Activated CD4-positive, alpha-beta T cell treated with anti-CD3 and anti-CD28 coated beads, Interleukin-2, amount 10 ng/mL, durations not matched to agents 24 days and 14 days (primary cell): ENCODE measurements at places on chromosomes 6 and 20. TPM values are rescaled to one million over a fixed set of nuclear protein-coding genes. Genes with fewer than 3 reads are reported as not detected.

DNA sequence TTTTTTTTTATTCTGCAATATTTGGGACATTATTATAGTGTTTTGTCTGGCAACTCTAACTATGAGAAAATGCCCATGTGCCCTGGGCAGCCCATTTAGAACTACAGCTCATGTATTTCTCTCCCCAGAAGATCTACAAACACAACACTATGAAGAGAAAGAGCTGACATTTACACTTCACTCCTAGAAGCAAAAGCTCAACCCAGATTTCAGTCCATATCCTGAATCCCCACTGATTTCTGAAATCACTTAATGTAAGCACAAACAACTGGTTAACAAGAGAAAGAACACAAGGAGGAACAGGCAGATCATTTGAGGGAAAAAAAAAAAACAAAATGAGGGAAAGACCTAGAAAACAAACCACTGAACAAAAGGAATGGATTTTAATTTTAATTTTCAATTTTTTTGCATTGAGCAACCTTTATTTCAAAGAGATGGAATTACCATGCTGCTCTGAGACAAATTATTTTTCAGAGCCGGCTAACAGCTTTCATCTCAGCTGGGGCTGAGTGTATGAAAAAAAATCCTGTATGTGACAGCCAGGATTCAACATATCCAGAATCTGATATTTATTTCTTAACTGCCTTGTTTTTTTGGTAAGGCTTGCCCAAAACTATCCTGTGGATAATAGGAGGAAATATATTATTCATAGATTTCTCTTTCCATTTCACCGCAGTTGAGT lies 32.5 kb downstream of the KIAA0319 start:
- H3K27ac ChIP-seq, result no peak overlapping the region
- H3K4me3 ChIP-seq, result no peak overlapping the region
- H3K36me3 ChIP-seq, result no peaks in the 10 kb centered on the region
- no peak for DNase-seq
- no peaks in the 10 kb centered on the region for H3K4me1 ChIP-seq
- H3K27me3 ChIP-seq, result peaks cover 10% of the 10 kb centered on the region

GRCh38 chr6:109475625-109476024 lies 7.4 kb downstream of the ZBTB24 start:
- peaks cover 72% of the 10 kb centered on the region for H3K4me1 ChIP-seq
- no peaks in the 10 kb centered on the region for H3K27me3 ChIP-seq
- no peak overlapping the region for H3K4me3 ChIP-seq
- peak overlapping the region; percentile 76 for H3K27ac ChIP-seq

DNA sequence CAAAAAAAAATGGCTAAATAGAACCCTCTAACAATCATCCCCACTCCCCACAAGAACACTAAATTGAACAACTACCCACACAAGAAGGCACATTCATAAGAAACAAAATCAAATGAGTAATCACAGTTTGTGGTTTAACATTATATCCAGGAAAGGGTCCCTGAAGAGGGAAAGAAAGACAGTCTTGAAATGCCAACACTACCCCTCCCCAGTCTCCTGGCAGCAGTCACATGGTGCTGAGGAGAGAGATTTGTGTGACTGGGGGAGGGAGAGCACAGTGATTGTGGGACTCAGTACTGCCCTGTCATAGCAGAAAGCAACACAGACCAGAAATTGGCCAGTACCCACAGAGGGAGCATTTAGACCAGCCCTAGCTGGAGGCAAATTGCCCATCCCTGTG lies 443.7 kb upstream of the BTBD3 start:
- H3K4me3 ChIP-seq, result no peak overlapping the region
- no peak overlapping the region for H3K27ac ChIP-seq
- DNase-seq, result no peak

- H3K36me3 ChIP-seq, result no peaks in the 10 kb centered on the region
- peak; percentile 63 for DNase-seq
- no peak overlapping the region for H3K27ac ChIP-seq
- peaks cover 23% of the 10 kb centered on the region for H3K4me1 ChIP-seq
- no peak overlapping the region for H3K4me3 ChIP-seq
Measured at GRCh38 chr6:130776287-130776925, 50.8 kb upstream of the SMLR1 start.

DNA sequence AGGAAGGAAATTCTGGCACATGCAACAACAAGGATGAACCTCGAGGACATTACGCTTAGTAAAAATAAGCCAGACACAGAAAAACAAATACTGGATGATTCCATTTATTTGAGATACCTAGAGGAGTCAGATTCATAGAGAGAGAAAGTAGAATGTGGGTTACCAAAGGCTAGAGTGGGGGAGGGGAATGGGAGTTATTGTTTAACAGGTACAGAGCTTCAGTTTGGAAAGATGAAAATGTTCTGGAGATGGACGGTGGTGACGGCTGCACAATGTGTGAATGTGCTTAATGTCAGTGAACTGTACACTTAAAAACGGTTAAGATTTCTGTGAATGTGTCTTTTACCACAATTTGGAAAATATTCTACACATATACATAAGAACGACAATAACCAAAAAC lies 33.9 kb upstream of the DSP start:
- no peaks in the 10 kb centered on the region for H3K4me1 ChIP-seq
- peaks cover 15% of the 10 kb centered on the region for H3K27me3 ChIP-seq
- no peak overlapping the region for H3K27ac ChIP-seq
- no peak for DNase-seq
- no peak overlapping the region for H3K4me3 ChIP-seq
- H3K36me3 ChIP-seq, result no peaks in the 10 kb centered on the region

GRCh38 chr20:61317966-61318530 lies 66.0 kb downstream of the CDH4 start:
- H3K27me3 ChIP-seq, result no peaks in the 10 kb centered on the region
- H3K27ac ChIP-seq, result no peak overlapping the region
- H3K36me3 ChIP-seq, result no peaks in the 10 kb centered on the region
- H3K4me3 ChIP-seq, result no peak overlapping the region
- no peak for DNase-seq
- no peaks in the 10 kb centered on the region for H3K4me1 ChIP-seq

- no peaks in the 10 kb centered on the region for H3K27me3 ChIP-seq
- H3K36me3 ChIP-seq, result peaks cover 2% of the 10 kb centered on the region
- no peak overlapping the region for H3K4me3 ChIP-seq
- no peak for DNase-seq
Measured at GRCh38 chr6:132479131-132479530, 33.8 kb downstream of the STX7 start.

- H3K4me3 ChIP-seq, result no peak overlapping the region
- DNase-seq, result no peak
- H3K27me3 ChIP-seq, result no peaks in the 10 kb centered on the region
- peaks cover 15% of the 10 kb centered on the region for H3K36me3 ChIP-seq
- H3K4me1 ChIP-seq, result peaks cover 41% of the 10 kb centered on the region
- no peak overlapping the region for H3K27ac ChIP-seq
Measured at GRCh38 chr20:33822991-33823390, 11.8 kb downstream of the CHMP4B start.

- peaks cover 86% of the 10 kb centered on the region for H3K27me3 ChIP-seq
- peaks cover 43% of the 10 kb centered on the region for H3K4me1 ChIP-seq
- peak within 1 kb of the TSS; percentile 56 for H3K27ac ChIP-seq
- peak; percentile 60 for DNase-seq
Measured at GRCh38 chr6:99606656-99607415, at the start of gene PRDM13. Gene PRDM13, plus strand, starts transcription at chr6:99606833. Its CDS starts 202 bp downstream, at chr6:99607035.

DNA sequence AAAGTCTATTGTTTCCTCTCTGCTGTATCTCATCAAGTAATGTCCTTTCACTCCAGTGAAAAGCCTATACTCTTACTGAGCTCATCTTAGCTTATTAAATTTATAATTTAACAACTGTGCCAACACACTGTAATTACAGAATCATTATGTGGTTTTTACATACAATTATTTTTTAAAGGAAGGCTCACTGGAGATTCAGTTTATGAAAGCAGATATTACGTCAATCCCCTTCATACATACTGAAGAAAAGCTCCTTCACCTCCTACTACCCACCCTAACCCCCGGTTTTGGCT lies 28.1 kb downstream of the ARHGAP18 start:
- no peaks in the 10 kb centered on the region for H3K27me3 ChIP-seq
- no peak overlapping the region for H3K4me3 ChIP-seq

- H3K27me3 ChIP-seq, result no peaks in the 10 kb centered on the region
- no peak overlapping the region for H3K27ac ChIP-seq
- H3K4me3 ChIP-seq, result no peak overlapping the region
- no peak for DNase-seq
- peaks cover 10% of the 10 kb centered on the region for H3K36me3 ChIP-seq
Measured at GRCh38 chr6:139327038-139327437, 35.2 kb upstream of the TXLNB start.

DNA sequence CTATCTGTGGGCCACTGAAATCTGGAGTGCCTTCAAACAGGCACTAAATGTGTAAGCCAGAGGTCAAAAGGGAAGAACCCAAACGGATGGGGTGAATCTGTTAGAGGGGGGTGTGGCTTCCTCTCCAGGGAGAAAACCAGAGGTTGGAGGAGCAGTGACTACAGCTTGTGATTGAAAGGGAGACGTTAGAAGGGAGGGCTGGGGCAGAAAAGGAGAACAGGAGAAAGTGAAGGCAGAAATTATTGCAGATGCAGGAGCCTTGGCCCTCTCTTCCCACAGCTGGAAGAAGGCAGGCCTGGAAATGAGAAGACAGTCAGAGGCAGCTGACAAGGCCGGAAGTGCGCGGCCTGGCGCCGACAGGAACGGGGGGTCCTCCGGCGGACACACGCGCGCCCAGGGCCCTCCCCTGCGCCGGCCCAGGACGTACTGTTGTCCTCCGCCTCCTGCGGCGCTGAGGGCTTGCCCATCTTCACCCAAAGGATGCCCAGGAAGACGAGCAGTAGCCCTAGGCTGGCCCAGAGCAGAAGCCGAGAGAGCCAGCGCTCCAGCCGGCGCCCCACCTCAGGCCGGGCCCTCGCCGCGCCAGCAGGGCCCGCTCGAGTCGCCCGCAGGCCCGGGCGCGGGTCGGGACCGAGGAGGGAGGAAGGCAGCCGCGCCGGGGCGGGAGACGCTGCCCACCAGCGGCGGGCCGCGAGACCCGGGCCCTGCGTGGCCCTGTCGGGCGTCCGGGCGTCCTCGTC lies 806 bp downstream of the LEMD2 start:
- peak; percentile 90 for DNase-seq
- H3K27me3 ChIP-seq, result peaks cover 11% of the 10 kb centered on the region
- peaks cover 29% of the 10 kb centered on the region for H3K36me3 ChIP-seq
- H3K27ac ChIP-seq, result peak overlapping the region; percentile 93
- H3K4me1 ChIP-seq, result peaks cover 40% of the 10 kb centered on the region

- no peak overlapping the region for H3K27ac ChIP-seq
- no peak overlapping the region for H3K4me3 ChIP-seq
- H3K27me3 ChIP-seq, result peaks cover 5% of the 10 kb centered on the region
Measured at GRCh38 chr6:44725070-44725469, 337.6 kb downstream of the CDC5L start.

GRCh38 chr6:114569669-114570068 lies 226.8 kb upstream of the HS3ST5 start:
- H3K4me1 ChIP-seq, result no peaks in the 10 kb centered on the region
- no peaks in the 10 kb centered on the region for H3K27me3 ChIP-seq
- H3K4me3 ChIP-seq, result no peak overlapping the region
- H3K27ac ChIP-seq, result no peak overlapping the region
- H3K36me3 ChIP-seq, result no peaks in the 10 kb centered on the region

DNA sequence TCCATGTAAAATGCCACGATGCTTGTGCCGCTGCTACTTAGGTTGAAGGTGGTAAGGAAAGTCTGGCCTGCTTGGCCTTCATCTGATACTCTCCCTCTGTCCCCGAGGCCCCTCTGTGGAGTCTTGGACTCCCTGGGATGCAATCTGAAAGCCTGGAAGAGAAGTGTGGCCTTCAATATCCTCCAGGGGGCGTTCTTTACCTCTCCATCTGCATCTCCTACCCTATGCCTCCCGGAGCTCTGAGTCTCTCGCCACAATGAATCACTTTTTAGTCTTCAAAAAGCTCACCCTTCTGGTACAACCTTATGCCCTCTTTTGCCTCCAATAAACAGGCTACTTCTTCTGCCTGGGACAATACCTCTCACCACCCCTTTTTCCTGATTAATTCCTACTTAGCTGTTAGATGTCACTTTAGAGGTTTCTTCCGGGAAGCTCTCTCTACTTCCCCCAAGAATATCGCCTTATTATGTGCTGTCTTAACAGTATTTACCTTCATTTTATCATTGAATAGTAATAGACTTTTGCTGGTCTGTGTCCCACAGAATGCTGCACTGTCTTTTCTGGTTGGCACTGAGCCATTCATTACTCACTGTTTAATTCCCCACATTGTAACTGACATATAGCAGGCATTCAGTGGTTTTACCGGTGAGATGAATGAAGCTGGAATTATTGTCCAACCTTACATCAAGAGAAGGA lies 13.9 kb upstream of the ATG5 start:
- H3K4me3 ChIP-seq, result no peak overlapping the region
- peaks cover 29% of the 10 kb centered on the region for H3K27me3 ChIP-seq
- peaks cover 5% of the 10 kb centered on the region for H3K4me1 ChIP-seq
- no peaks in the 10 kb centered on the region for H3K36me3 ChIP-seq

DNA sequence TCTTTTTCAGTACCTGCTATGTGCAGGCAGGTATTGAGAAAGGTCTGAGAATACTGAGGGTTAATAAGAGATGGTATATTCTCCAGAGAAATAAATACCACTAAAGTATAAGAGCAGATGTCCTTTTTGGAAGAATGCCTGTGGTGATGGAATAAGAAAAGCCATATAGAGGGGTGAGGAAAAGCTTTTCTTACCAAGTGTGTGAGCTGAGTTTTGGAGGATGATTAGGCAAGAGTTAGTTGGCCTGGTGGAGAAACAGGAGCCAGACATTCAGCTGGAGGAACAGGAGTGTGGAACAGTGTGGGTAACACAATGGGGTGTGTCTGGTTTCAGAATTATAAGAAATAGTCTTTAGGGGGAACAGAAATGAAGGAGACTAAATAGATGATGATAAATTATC lies 19.9 kb downstream of the ZNF451 start:
- no peak overlapping the region for H3K27ac ChIP-seq
- no peak overlapping the region for H3K4me3 ChIP-seq
- no peak for DNase-seq
- peaks cover 19% of the 10 kb centered on the region for H3K36me3 ChIP-seq
- no peaks in the 10 kb centered on the region for H3K27me3 ChIP-seq

- H3K4me3 ChIP-seq, result no peak overlapping the region
- no peak overlapping the region for H3K27ac ChIP-seq
- peaks cover 22% of the 10 kb centered on the region for H3K27me3 ChIP-seq
- H3K4me1 ChIP-seq, result no peaks in the 10 kb centered on the region
Measured at GRCh38 chr20:57514273-57514751, 10.6 kb downstream of the CTCFL start.

- H3K27me3 ChIP-seq, result peaks cover 22% of the 10 kb centered on the region
- no peak overlapping the region for H3K27ac ChIP-seq
- no peaks in the 10 kb centered on the region for H3K36me3 ChIP-seq
Measured at GRCh38 chr20:51807720-51808250, 5.5 kb upstream of the SALL4 start.

- no peak overlapping the region for H3K4me3 ChIP-seq
- no peaks in the 10 kb centered on the region for H3K36me3 ChIP-seq
- H3K27me3 ChIP-seq, result peaks cover 50% of the 10 kb centered on the region
- DNase-seq, result no peak
Measured at GRCh38 chr20:2089447-2089846, 12.2 kb upstream of the STK35 start.

GRCh38 chr6:61977947-61978346 lies 308.1 kb downstream of the KHDRBS2 start:
- DNase-seq, result no peak
- H3K27ac ChIP-seq, result no peak overlapping the region
- H3K4me1 ChIP-seq, result no peaks in the 10 kb centered on the region
- H3K4me3 ChIP-seq, result no peak overlapping the region
- H3K27me3 ChIP-seq, result no peaks in the 10 kb centered on the region
- H3K36me3 ChIP-seq, result no peaks in the 10 kb centered on the region

FAM83C gene
- not detected in 2 replicates for total RNA-seq

TRIM15 gene
- 0.24 and 0.65 TPM in 2 replicates for total RNA-seq

MACROD2 gene
- not detected in 2 replicates for total RNA-seq

UBD gene
- 0.49 and 0.62 TPM in 2 replicates for total RNA-seq

BMP5 gene
- total RNA-seq, result not detected in 2 replicates

TMC2 gene
- not detected in 2 replicates for total RNA-seq

HLA-DRA gene
- total RNA-seq, result 12.9 and 14.0 TPM in 2 replicates

HLA-DQA1 gene
- total RNA-seq, result 3.6 and 4.0 TPM in 2 replicates
